Cortex of kidney (tissue), 1 donor: ENCODE measurements at places on chromosomes 11 and 22.

DNA sequence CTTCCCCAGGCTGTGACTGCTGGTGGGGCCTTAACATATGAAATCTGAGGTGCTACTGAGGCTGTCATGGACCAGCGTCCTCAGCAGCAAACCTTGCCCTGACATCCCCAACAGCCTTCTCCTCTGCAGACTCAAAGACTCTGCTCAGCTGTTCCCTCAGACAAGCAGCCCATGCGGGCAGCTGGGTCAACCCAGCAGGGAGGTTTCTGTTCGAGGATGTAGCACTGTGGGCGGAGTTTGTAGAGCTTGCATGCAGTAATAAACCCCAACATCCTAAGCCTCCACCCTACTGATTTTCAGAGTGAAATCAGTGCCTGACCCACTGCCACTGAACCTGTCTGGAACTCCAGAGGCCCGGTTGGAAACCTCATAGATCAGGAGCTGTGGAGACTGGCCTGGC, 88.8 kb upstream of the XKR3 start:
- no peak for DNase-seq

DNA sequence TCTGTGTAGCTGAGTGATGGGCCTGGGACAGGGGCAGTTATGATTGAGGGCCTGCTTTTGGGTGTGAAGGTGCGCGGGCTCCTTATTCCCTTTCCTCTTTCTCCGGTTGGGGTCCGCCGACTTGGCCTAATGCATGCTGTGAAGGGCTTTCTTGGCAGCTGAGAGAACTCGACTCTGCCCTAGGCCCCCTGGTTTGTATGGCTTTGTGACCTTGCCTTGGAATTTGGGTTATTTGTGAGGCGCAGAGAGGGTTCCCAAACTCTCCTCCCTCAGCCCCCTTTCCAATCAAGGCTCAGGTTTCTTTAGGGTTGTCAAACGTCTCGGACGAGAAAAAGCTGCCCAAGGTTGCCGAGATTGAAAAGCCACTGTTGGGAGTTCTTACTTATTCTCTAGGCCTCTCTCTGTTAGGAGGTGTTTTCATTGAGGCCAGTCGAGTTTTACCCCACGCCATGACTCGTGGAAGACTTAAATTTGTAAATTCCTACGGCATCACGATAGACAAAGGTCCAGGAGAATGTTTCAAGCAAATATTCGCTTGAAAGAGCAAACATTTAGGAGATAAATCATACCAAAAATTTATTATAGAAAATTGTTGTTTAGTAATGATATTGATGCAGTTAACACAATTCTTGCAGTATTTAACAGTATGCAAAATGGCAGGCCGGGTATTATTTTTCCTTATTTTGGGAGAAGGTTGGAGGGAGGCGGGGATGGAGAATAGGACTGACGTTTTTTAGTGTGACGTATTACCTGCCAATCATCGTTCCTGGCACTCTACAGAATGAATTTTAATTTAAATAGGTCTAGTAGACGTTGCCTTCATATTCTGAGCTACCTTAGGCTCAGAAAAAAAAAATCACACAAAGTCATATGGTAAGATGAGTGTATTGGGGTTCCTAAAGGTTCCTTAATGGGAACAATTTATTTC, 689 bp downstream of the PDHX start:
- no peak for DNase-seq

DNA sequence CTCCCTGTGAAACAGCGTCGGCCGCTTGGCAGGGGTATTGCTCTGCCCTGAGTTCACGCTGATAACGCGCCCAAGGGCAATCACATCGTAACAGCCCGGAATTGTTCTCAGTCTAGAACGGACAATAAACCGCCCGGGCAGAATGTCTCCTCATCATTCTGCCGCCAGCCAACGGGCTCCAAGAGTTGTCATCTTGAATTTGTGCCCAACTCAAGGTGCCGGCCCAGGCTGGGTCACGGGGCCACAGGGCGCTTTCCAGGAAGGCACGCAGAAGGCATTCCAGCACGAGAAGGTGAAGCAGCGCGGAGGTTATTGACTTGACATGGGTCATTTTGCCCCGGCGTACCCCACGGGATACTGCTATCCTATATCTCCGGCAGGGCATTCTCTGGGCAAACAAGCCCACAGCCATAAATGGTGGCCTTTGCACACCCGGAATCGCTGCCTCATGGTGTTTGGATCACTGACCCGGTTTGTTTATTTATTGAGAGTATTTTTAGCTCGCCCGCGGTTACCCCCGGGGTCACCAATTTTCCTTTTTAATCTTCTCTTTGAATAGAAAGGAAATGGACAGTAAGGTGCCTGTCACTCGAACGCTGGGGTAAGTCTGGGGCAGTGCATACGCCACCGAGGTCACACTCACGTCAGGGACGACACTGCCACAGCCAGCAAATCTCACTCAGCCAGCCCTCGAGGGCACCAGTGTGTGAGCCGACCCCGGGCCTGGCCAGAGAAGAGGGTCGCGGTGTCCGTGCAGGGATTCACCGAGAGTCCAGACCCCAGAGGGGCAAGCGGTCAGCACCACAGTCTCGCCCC, 72.4 kb upstream of the FGF3 start:
- DNase-seq, result no peak

- DNase-seq, result no peak
These were observed 82.3 kb downstream of the C11orf91 start for GRCh38 chr11:33618351-33618710.

DNA sequence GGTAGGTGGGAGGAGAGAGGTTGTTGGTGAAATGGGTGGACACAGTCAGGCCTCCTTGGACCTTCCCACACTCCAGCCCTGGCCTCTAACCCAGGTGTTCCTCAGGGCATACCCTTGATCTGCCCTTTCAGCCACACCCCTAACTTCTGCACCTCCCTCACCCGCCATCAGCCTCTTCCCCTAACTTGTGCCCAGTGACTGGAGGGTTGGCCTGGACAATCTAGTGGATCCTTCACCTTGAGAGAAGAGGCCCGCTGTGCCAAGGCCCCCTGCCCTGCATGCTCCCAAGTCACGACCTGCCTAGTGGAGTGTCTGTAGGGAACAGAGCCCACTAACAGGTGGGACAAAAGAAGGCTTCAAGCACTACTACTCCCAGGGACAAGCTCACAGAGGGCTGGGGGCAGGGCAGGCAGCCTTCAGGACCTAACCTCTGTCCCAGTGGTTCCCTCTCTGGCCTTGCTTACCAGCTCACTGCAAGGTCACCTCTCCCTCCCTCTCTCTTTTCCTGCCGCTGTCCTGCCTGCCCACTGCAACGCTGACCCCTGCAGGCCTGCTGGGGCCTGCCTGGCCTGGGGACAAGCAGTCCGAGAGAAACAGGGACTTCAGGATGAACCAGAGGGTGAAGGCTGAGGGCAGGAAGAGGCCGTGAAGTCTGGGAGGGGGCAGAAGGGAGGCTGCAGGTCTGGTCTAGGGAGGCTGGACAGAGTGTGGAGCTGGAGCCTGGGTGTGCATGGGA, 3.3 kb downstream of the SYT7 start:
- DNase-seq, result no peak

DNA sequence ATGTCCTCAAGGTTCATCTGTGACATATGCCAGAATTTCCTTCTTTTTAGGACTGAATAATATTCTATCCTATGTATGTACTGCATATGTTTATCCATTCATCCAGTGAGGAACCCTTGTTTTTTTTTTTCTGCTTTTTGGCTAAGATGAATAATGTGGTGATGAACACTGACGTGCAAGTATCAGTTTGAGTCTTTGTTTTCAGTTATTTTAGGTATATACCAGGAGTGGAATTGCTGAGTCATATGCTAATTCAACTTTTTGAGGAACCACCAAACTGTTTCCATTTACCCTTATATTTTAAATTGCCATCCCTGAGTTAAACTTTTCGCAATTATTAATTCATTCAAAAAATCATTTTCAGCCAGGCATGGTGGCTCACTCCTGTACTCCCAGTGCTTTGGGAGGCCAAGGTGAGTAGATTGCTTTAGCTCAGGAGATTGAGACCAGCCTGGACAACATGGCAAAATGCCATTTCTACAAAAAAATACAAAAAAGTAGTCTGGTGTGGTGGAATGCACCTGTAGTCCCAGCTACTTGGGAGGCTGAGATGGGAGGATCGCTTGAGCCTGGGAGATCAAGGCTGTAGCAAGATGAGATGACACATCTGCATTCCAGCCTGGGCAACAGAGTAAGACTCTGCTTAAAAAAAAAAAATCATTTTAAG, 64.2 kb downstream of the MICAL2 start:
- DNase-seq, result no peak

DNA sequence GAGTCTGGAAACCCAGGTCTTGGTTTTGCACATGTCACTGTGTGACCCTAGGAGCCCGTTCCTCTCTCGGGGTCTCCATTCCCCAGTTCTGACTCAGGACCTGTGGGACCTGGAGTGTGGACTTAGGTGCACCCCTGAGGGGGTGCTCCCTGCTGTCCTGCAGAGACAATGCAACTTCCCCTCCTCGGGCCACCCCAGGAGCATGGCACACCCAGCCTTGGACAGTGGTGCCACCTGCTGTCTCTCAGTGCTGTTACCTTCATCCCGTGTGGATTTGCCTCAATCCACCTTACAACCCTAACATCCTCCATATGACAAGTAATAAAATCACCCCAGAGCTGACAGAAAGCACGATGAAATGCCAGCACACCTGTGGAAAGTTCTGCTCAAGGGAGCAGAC, 27.5 kb upstream of the CRYBB3 start:
- no peak for DNase-seq

GRCh38 chr11:124538019-124538418, 5.4 kb downstream of the OR8B12 start:
- DNase-seq, result no peak

- DNase-seq, result no peak
These were observed 325.7 kb downstream of the SHANK2 start for GRCh38 chr11:70926543-70927201.

GRCh38 chr22:37300551-37301017, 18.3 kb downstream of the CYTH4 start:
- DNase-seq, result no peak

DNA sequence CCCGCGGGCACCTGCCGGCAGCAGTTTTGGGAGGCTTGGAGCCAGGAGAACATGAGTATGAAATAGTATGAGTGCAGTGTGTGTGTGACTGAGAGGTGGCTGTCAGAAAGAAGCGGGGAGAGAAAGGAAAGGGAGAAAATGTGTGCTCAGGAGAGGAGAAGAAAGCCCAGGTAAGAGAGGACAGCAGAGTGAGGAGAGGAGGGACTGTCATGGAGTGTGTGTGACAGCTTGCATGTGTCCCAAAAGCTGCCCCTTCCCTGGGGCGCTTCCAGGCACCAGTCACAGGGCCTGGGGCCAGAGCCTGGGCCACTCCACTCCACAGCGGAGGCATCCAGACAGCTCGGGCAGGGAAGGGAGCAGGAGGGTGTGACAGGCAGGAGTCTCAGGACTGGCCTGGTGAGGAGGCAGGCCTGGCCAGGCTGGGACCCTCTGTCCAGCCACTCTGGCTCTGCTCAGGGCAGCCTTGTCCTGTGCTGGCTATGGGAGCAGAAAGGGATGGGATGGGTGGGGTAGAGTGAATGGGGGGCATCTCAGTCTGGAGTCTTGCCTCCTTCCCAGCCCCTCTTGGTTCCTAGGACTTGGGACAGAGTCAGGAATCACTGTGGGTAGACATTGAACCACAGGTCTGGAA, 949 bp downstream of the MMP11 start:
- no peak for DNase-seq

DNA sequence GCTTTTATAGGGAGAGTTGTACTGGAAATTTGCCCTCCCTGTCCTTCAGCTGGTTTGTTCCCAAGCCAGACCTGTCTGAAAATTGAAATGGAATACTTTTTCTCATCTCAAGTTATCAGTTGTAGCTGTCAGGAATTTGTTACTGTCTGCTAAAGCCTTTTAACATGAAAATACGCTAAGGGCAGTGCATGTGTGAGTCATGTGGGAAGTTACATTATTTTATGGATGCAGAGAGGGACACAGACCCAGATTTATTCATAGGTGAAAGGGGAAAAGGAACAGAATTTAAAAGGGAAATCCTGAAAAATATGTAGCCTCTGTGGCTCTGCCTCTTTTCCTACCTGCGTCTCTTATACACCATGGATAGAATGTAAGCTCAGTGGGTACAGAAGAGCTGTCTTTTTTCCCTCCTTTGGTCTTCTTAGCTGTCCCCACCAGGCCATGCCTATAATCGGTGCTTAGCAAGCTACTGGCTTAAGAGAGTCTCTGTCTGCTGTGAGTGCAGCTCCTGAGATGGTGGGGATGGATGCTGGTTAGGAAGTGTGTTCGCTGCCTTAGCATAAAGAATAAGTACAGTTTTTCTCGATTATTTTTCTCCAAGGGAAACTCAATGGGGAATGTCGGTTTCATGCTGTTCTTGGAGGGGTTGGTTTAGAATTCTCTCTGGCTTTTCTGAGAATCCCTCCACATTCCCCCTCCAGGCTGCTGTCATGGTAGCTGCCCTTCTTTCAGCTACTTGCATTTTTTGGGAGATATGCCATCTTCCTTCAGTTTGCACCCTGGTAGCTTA, 166.8 kb downstream of the TEAD1 start:
- no peak for DNase-seq

GRCh38 chr11:94504689-94505293, 7.5 kb upstream of the C11orf97 start:
- DNase-seq, result no peak

DNA sequence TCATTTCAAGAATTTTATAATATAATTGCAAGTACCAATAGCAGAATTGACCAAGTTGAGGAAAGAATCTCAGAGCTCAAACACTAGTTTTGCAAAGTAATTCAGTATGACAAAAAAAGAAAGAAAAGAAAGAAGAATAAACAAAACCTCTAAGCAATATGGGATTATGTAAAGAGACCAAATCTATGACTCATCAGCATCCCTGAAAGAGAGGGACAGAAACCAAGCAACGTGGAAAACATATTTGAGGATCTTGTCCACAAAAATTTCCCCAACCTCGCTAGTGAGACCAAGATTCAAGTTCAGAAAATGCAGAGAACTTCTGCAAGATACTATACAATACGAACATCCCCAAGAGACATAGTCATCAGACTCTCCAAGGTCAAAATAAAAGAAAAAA, 203.7 kb upstream of the DDI1 start:
- DNase-seq, result no peak

DNA sequence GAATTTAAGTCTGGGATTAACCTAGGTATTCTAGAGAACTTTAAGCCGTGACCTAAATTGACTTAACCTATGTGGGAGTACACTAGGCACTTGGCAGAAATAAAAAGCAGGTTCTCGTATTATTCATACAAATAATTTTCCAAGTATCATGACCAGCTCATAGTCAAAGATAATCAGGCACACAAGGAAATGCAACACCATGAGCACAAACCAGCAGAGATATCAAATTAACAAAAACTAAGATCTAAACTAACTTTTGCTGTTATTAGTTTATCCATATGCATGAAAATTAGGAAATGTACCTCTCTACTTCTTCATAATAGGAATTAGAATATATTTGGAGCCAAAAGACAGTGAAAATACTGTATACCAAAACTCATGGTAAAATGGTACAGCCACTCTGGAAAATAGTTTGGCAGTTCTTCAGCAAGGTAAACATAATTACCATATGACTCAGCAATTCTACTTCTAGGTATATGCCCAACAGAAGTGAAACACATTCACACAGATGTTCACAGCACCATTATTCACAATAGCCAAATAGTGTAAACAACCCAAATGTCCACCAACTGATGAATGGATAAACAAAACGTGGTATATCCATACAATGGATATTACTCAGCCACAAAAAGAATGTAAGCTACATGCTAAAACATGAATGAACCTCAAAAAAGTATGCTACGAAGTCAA, 154.1 kb downstream of the ENTHD1 start:
- no peak for DNase-seq
